ENCODE measurements at places on chromosomes 5 and 9.

DNA sequence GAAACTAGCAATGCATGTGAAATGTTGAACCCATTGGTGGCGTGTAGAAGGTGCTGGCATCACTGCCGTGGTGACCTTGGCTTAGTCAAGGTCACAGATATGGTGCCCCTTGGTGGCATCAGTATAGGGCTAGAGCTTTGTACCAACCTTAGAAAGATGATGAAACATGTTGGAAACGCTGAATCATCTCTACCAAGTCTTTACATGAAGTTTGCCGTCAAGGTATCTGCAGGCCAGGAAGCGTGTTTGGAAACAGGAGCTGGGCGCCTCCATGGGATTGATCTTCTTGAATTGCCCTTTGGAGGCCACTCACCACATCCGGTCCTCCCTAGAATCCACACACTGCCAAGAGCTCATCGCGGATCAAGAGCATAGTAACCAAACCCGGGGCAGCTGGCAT lies 16.9 kb upstream of the BOD1 start:
- DNase-seq = no peak

DNA sequence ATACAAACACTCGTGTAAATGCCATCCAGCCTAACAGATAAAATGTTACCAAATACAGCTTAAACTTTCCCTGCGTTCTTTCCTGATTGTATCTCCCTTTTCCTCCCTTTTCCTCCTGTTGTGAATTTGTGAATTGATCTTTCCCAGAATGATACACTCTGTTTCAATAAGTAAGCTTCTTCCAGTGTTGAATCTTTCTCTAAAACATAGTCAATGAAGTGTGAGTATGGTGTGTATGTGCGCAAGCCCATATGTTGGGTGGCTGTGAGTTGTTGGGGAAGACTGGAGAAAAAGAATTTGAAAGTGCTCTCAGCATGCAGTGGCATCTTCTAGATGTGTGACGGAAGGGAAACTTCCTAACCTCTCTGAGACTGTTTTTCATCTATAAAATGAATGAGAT lies 143.1 kb upstream of the KLF4 start:
- no peak for DNase-seq

- DNase-seq = no peak
These were observed 107.4 kb upstream of the SGCD start for GRCh38 chr5:156219483-156220005.

DNA sequence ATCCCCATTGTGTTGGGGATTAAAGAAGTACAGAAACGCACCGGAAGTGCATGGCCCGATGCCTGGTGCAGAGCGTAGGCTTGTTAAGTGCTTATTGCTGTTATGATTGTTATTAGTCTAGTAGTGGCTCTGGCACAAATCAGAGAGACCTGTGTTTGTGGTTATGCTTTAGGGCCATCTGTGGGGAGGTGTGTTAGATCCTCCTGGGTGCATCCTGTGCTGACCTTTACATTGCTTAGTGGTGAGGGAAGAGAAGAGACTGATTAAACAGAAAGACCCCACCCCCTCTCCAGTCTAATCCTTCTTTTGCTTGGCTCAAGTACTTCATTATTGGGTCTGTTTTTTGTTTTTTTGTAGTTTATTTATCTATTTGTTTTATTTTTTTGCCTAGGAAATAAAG lies 112.7 kb upstream of the SPRY4 start:
- DNase-seq = no peak

GRCh38 chr5:159732220-159732619 lies 184.1 kb upstream of the ADRA1B start:
- no peak for DNase-seq

DNA sequence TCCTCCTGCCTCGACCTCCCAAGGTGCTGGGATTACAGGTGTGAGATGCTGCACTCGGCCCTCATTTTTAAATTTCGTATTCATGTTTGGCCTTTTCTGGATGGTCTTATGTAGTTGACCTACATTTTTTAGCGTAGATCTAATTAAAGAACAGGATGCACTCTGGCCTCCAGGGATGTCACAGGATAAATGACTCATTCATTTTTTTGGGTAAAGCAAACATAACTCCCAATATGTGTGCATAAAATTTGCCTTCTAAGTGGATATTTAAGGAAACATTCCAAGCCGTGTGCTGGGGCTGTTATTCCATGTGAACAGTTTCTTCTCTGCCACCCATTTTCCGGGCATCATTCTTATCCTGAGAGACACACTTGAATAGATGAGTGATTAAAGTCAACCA lies 501.6 kb downstream of the IRX1 start:
- DNase-seq = no peak

DNA sequence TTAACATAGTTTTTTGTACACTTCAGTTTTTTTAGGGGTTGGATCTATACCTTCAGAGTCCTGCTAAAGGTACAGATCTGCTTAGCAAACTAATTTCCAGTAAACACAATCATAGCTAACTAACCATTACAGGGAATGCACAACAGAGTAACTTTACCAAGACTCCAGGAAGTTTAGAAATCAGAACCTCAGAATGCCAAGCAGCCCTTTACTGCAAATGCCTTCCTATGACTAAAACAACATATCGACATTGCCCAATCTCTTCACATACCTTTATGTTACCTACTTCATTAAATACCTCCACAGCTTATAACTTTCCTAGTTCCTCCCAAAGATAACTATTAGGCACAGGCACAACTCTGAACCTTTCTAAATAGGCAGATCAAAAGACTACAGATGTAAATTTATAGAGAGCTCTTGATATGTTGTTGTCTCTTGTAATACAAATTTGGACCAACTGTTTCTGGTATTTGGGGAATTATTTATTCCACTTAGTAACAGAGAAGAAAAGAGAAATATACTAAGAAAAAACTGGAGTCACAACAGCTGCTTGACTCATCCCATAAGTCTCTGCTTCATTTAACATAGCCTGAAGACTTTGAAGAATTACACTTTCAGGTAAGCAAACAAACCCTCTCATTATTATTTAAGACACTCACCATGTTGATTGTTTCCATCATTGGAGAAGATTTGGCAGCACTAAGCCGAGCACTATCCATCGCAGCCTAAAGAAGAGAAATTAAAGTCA lies 46.0 kb upstream of the OR2K2 start:
- DNase-seq = no peak

All from stimulated activated CD8-positive, alpha-beta memory T cell treated with anti-CD3 and anti-CD28 coated beads, Interleukin-4, amount 100 ng/mL, for 4 hours (primary cell).